ENCODE measurements at places on chromosomes 6 and 20.

GRCh38 chr20:13305284-13305683 lies 84.2 kb downstream of the ISM1 start:
- no peak for DNase-seq

- DNase-seq: no peak
These were observed 12.3 kb upstream of the CFAP206 start for GRCh38 chr6:87395431-87395830.

DNA sequence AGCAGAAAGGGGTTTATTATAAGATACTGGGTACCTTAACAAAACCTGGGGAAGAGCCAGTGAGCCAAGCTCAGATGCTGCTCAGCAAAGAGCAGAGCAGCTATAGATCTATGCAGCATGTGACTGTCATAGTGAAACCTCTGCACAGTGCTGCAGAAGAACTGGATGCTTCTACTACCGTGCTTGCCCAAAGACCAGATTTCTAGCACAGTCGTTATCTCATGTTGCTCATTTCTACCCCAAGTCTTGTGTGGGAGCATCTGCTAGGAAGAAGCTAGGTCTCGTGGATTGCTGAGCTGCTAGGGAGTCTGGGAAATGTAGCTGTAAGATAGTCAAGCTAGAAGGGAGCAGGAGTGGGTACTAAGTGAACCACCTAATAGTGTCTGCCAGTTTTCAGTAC lies 31.7 kb upstream of the GNRH2 start:
- DNase-seq: no peak

DNA sequence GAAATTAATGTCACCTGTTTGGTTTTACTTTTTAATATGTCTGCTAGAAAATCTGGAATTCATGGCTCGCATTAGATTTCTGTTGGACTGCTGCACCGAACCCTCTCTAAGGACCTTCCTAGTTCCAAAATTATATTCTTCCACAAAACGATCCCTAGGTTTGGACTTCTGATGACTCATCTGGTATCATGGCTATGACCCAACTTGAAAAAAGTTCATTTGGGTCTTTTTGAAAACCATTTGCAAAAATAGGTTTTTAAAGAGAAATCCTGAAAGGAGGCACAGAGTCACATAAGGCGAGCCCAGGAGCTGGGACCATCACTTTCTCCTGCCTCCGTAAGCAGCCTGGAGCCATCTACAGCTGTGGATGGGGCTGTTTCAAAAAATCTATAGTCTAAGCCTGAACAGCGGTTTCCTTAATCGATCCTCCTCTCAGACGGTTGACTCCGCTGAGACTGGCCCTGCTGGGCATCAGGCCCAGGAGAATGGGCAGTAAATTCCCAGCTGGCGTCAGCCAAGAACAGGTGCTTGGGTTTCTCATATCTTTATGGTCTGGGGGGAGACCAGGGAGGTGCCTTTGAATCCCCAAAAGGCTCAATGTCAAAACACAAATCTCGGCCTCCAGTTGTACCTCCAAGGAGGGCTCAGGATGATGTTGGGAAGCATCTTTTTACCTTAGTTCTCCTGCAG lies 44.6 kb downstream of the SLC24A3 start:
- DNase-seq: no peak

DNA sequence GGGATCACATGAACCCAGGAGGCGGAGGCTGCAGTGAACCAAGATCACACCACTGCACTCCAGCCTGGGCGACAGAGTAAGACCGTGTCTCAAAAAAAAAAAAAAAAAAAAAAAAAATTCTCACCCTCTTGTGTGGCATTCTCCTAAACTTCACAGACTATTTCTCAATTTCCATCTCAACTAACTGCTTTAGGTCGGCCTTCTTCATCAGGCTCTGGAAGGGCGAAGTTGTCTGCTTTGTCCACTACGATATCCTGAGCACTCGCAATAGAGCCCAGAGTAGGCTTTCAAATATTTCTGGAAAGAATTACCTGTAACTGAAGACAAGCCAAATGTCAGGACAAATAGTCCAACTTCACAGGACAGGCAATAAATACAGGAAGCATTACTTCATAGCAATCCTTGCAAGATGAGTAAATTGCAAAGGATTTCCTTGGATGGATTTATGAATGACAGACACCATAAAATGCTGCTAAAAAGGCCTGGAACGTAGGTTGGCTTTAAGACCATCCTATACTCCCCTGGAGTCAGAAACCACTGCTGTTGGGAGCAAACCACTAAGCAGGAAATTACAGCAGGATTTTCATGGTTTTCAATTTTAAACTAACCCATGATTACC lies 116.3 kb upstream of the SLC2A12 start:
- DNase-seq: peak; percentile 47

DNA sequence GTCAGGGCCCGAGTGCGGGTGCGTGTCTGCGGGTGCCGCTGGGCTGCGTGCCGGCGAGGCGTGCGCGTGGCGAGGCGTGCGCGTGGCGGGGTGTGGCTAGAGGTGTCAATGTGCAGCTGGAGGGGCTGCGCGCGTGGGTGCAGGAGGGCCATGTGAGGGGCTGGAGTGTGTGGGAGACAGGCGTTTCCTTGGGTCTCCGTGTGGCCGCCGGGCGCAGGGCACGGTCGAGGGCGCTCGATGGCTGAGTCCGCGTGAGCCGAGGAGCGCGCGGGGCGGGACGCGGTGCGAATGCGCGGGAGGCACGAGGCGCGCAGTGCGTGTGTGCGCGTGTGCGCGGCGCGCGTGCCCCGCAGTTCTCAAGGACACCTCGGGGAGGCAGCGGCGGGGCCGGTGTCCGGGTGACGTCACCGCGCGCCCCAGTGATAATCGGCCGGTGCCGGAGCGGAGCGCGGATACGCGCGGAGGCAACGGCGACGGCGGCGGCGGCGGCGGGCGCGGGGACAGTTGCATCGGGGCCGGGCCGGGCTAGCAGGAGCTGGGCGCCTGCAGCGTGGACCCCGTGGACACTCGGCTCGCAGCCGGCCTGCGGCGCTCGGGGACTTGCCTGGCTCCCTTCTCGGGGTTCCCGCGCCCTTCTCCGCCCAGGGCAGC lies 38.7 kb downstream of the YTHDF1 start:
- DNase-seq: no peak

DNA sequence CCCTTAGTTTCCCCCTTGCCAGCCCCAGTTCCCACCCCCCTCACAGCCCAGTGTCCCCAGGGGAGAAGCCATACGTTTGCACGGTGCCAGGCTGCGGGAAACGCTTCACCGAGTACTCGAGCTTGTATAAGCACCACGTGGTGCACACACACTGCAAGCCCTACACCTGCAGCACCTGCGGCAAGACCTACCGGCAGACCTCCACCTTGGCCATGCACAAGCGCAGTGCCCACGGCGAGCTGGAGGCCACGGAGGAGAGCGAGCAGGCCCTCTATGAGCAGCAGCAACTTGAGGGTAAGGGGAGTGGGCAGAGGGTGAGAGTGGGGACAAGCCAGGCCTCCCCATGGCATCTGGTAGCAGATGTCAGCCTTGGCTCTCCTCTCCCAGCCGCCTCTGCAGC lies 5.1 kb upstream of the DEF6 start:
- DNase-seq: no peak

DNA sequence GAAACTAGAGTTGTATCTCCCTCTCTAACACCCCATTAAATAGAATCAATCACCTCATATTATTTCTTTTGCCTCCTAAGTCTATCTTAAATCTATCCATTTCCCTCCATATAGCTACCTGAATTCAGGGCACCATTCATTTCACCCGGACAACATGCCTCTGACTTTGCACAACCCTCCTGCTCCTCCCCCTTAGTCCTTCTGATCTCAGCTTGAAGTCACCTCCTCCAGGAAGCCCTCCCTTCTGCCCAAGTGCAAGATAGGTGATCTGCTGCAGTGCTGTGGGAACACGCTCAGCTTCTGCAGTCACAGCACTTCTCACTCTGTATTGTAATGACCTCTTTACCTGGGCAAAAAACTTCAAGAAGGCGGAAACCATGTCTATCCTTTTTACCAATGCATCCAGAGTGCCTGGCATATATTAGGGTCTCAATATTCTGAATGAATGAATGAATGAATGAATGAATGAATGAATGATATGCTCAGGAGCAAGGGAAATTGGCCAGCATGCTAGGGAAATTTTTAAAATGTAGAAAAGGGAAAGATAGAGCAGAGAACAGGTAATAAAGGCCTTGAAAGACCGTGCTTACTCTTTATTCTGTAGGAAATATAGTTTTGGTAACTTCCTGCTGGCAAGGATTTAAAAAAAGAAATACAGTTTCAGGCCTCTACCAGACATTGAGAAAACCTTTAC lies 41.7 kb downstream of the MBOAT1 start:
- no peak for DNase-seq

DNA sequence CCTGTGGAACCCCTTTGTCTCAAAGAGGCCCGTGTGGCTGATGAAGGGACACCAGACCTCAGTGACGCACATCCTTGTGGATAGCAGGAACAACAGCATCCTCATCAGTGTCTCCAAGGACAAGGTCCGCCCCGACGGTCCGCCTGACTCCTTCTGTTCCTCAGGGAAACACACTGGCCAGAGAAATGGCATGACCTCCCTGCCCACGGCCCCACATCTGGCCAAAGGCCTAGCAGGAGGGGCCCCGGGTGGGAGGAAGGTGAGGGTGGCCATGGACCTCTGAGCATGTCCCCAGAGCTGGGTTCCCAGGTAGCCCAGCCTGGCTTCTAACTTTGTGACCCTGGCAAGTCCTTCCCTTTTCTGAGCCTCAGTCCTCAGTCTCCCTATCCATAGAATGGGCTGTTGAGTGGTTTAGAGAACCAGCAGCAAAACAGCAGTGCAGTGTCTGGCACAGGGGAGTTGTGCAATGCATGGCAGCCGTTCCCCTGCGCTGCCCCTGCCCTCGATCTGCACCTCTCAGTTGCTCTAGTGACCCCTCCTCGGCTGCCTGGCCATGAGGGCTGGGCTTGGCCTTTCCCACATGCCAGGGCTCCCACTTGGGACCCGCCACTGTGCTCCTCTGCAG lies 48.3 kb downstream of the EFCAB8 start:
- no peak for DNase-seq

GRCh38 chr6:107756660-107757355 lies 67.3 kb downstream of the SCML4 start:
- no peak for DNase-seq

- DNase-seq: peak; percentile 89
These were observed 56.0 kb downstream of the CLIC5 start for GRCh38 chr6:45959534-45960145.

DNA sequence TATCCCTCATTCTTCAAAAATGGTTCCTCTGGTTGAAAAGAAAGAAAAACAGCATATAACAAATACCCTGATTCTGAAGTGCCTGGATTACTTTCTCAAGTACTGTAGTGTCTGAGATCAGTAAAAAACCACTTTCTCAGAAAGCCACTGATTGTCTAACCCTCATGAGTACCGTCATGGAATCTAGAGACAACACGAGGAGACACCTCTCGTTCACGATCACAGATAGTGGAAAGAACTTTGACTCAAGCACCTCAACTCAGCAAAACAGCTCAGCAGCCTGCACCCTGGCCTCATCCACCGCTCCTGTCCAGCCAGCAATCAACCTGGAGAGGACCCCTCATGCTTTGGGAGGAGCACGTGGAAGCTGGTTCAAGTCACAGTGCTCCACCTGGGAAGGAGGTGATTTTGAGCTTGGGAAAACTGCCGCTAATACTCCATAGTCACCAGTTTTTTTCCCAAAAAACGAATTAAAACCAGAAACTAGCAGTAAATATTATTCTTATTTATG lies 1.0 kb downstream of the SCML4 start:
- no peak for DNase-seq

DNA sequence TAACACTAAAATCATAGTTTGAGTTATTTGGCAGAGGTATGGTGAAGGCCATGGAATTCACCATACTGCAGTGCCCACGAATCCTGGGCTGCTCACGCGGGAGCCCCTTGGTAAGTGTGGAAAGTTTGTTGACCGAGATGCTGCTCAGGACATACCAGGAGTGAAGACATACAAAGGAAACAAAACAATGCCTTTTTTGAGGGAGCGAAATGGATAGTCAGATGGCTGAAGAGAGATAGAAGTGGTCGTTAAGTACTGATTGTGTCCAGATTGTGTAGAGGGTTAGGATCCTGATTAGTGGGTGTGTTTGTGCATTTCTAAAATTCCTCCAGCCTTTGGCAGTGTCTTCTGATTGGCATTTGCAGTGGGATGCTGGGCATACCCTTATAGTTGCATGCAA lies 83.0 kb downstream of the SOBP start:
- no peak for DNase-seq

DNA sequence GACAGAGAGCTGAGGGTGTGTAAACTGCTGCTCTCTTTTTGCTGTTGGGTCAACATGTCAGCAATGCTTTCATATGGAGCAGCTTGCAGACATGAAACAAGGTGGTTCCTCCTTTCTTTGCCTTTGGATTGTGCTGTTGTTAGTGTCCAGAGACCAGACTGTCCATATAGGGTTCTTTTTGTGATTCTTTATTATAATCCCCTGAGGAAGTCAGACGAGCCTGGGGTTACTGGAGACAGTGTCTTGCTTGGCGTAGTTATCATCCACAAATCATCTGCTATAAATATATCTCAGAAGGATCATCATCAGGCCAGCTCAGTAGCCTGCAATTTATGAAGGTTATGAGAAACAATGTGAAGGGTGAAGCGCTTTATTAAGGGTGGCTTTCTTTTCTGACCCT lies 2.3 kb upstream of the ADGRB3 start:
- no peak for DNase-seq

DNA sequence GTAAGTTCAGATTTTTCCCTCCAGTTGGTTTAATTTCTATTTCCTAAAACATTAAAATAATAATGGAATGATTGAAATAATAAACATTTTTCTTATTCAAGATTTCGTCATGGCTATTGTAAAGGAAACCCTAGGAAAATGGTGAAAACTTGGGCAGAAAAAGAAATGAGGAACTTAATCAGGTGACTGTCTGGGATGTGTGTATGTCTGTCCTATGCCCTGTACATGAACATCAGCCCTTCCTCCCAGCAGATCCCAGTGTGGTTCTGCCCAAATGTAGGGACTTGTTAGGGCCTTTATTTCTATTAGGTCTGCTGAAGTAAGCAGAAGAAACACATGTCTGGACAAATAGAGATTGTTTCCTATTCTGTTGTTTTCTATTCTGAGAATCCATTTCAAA lies 13.1 kb downstream of the RIOK1 start:
- DNase-seq: no peak

DNA sequence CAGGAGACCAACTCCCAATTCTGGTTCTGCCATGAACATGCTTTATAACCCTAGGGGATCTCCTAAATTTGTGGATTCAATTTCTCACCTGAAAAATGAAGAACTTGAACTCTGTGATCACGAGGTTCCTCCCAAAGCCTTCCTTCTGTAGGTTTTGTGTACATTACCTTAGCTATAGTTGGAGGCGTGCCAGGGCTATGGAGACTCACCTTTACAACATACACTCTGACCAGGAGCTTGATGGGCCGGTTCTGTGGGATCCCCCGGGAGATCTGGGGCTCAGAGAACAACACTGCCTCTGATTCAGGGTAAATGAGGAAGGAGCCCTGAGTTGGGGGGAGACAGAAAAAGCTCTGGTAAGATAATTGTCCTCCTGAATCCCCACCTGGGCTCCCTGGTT lies 34.1 kb downstream of the ERGIC3 start:
- DNase-seq: no peak

DNA sequence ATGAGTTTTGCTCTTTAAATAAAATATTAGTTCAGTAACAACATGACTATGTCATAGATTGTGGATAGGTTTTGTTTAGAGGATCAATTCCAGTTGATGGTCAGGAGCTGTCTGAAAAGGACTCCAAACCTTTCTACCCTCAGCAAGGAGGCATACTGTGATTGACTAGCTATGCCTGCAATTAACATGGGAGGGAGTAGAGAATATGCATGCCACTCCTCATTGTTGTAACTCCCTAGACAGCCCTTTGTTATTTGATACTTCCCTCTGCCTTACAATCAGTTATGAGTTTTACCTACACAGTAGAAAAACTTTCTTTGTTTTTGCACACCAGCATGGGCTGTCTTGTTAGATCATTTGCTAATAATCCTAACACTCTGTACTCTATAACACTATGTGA lies 1418.5 kb downstream of the KHDRBS2 start:
- no peak for DNase-seq

GRCh38 chr6:137698636-137699030 lies 168.4 kb upstream of the TNFAIP3 start:
- DNase-seq: no peak
